ENCODE measurements at places on chromosomes 5 and 9.

DNA sequence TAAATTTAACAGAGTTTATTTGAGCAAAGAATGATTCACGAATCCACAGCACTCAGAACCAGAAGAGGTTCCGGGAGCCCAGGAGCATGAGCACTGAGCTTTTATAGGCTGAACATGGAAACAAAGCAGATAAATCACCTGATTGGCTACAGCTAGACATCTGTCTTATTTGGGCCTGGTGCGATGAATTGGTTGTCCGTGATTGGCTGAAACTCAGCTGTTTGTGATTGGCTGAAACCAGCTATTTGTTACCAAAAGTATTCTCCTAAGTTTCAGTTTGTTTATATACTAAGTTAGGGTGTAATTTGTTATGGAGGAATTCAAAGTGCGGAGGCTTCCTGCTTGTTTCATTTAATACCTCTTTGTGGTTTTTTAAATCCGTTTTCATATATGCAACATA lies 15.8 kb upstream of the LCP2 start:
- DNase-seq = no peak

GRCh38 chr5:123530728-123531127 lies 18.8 kb downstream of the CSNK1G3 start:
- DNase-seq = no peak

GRCh38 chr9:117074342-117074662 lies 340.6 kb downstream of the ASTN2 start:
- no peak for DNase-seq

GRCh38 chr5:77262697-77263096 lies 52.2 kb downstream of the PDE8B start:
- DNase-seq = no peak

DNA sequence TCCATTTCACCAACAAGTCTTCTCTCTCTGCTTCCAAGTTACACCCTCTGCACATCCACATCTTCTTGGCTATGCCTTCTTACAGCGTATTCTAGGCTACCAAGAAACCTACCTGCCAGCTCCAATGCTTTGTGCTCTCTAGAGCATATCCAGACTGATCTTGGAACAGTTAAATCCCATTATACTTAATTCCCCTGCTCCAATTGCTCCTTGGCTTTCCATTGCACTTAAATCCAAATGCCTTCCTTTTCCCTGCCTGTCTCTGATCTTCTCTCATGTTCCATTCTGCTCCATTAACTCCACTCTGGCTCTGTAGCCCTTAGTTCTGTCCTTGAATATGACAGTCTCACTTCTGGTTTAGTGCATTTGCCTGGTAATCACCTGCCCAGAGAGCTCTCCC lies 322.4 kb downstream of the LRRC70 start:
- DNase-seq = no peak

DNA sequence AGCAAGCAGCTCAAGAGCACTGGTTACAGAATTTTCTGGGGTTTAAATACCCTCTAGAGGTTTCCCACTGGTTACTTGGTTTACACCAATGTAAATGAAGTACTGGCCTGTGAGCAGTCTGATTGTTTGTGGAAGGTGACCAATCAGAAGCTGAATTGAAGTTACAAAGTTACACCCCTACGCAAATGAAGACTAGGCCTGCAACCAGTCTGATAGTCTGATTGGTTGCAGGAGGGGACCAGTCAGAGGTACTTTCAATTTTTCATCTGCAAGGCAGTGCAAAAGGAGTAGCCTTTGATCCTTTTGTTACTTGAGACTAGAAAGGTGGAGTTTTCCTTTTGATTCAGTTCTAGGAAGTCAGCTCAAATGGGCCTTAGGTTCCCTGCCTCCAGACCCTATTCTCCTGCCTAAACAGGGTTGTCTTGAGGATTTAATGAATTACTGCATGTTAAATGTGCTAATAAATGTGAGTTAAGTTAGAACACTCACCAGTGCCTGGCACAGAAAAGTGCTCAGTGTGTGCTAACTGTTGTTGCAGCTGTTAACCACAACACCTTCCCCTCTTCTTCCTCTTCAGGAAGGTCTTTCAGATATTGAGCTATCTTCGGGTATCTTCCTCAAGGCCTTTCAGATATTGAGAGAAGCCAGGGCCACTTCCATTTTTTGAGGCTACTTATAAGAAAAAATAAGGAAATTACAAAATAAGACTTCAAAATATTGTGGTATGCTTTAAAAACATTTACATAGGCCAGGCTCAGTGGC lies 32.1 kb upstream of the CLINT1 start:
- no peak for DNase-seq

DNA sequence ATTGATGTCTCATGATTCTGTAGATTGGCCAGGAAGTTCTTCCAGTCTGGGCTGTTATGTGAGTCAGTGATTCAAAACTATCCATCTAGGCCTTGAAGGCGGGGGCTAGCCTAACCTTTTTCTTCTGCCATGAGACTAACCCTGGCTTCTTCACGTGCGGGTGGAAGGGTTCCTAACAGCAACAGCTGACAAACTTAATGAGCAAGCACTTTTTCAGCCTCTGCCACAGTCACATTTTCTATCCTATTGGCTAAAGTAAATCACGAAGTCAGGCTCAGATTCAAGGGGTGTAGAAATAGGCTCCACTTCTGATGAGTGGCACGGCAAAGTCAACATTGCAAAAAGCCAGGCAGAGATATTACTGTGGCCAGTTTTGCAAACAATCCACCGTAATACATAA lies 68.4 kb downstream of the STK32A start:
- DNase-seq = no peak

GRCh38 chr5:171725205-171725601 lies 60.4 kb upstream of the SMIM23 start:
- no peak for DNase-seq

All from right renal cortex interstitium (tissue), 3 donors.